ENCODE measurements at places on chromosomes 7 and 10.

DNA sequence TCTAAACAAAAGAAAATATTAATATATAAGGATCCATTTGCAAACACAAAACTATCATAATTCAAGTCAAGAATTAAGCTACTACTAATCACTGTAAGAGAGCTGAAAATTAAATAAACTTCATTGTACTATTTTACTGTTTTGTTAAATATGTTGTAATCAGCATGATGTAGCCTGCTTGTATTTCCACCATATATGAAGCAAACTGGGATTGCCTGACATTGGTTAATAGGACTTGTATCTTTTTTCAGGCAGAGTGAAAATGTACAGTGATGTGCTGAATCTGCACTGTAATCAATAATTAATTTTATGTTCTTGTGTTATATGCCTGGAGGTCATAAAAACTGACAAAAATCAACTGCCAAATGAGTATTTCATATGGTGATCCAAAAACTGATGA is 25.4 kb downstream of the TRDMT1 start:
- peak; percentile 69 for DNase-seq

DNA sequence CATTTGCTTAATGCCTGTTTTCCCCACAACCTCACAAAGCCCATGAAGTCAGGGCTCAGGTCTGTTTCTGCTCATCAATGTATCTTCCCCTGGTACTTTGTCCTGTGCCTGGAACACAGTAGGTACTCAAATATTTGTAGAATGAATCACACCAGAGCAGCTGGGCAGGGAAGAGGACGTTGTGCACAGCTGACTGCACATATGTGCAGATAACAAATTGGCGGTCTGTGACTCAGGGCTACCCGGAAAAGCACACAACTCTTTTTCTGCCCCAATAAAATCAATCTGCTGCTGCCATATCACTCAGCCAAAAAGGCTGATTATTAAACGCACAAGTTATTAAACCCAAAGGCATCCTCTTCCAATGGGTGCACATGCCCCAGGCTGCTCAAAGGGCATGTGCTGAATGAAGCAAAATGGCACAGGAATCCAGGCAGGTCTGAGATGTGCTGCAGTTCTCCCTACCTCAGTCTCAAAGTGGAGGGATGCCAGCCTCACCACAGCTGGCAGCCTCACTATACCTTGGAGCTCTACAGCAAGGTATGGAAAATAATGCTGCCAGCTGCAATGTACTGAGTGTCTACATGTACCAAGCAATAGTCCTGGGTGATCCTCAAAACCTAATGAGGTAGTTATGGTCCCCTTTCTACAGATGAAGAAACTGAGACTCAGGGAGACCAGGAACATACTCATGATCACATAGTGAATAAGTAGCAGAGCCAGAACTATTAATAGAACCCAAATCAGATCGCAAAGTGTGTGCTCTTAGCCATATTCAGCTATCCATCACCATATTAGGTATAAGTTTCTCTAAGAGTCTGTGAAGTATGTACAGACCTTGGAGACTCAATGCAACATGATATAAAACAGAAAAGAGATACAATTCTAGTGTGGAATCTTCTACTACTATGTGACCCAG is 43.4 kb downstream of the SORBS1 start:
- no peak for DNase-seq

DNA sequence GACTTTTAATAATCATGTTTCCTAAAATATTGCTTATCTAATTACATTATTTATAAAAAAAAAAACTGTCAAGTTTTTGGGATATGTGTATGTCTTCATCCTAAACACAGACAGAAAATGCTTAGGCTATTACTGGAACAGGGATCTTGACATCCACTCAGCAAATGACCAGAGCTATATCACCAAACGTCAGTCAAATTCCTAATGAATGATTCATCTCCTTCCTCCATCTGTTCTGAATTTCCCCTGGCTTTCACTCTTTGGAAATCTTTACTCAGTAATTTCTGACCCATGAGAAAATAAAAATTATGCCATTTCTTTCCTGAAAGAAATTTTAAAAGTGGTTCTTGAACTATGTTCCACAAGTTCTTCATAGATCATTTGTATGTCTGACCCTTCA is 552.4 kb upstream of the KCND2 start:
- no peak for DNase-seq

DNA sequence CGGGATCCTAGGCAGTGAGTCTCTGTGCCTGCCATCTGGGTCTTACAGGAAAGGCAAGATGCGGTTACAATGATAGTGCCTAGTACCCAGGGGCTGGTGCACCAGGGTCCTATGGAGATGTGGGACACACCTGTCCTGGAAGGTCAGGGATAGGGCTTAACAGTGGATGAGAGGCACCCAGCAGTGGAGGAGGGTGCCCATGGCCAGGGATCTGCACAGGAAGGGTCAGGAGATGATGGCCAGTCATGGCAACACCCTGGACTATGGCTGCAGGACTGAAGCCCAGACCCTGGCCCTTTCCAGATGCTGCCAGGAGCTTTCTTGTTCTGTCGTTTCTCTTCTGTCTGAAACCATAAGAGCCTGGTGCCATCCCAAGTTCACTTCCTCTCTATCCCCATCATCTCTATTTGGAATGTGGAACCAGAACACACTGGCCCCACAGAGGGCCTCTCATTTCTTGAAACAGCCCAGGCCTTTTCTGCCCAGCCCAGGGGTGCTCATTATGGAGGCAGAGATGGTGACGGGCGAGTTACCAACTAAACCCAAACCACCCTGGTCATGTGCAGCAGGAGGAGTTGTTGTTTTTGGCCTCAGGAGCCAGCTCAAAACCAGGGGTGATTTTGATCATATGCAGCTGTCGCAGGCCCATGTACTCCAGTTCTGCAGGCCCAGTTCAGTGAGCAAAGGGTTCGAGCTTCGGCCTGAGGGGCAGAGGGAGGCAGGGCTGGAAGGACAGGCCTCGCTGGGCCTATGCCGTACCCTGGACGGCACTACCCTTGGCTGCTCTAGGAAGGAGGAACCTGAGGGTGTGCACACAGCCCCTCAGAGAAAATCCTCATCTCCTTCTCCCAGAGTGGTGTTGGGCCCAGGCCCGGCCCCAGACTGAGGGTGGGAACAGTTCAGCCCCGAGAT is 52.6 kb upstream of the GDF10 start:
- no peak for DNase-seq

DNA sequence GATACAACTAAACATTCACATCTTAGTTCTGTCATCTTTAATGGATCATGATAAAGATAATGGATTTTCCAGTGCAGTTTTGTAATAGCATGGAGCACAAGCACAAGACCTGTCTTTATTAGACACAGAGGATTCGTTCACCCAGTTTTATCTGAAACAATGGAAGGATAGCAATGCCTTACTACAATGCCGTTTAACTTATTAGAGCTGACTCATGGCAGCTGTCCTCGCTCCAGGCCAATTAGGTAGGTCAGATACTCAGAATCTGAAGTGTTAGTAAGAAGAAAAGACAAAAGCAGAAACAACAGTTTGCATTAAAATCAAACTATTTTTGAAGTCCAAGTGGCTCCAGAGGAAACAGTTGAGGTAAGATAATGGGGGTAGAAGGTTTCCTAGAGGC is 12.8 kb downstream of the OR13A1 start:
- DNase-seq, result no peak

Measured in suppressor macrophage treated with lipopolysaccharide for 1 hour (primary cell).